ENCODE measurements at places on chromosomes 7 and 10.

- DNase-seq, result no peak
Observed at GRCh38 chr7:138980563-138981291, 462 bp downstream of the KIAA1549 start.

GRCh38 chr7:18727115-18727870 lies 231.7 kb downstream of the HDAC9 start:
- DNase-seq, result no peak

DNA sequence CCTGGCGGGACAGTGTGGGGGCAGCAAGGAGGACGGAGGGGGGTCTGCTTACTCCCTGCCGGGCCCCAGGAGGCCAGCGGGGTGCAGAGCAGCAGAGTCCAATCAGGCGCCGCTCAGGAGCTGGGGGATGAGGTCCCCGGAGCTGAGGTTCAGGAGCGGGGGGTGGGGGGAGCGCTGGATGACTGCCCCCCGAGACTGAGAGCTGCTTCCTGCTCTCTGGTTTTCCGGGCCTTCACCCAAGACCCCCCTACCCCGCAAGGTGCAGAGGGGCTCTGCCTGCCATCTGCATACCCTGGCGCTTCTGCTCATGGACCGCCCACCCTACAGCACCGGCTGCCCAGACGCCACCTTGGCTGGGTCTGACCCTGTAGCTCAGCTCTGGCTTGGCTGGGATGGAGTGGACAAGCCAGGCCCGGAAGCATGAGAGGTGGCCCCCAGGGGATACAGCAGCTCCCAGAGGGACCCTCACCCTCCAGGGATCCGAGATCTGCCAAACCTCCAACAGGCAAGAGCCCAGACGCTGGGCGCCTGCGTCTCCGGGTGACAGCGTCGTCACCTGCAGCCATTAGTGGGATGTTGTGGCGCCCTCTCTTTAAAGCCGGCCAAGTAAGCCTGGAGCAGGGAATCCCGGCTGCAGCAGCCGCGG lies 930 bp downstream of the KNDC1 start:
- no peak for DNase-seq

- DNase-seq, result no peak
Observed at GRCh38 chr7:116478834-116479233, 20.7 kb upstream of the CAV2 start.

GRCh38 chr7:30091491-30091912 lies 43.3 kb upstream of the MTURN start:
- no peak for DNase-seq

DNA sequence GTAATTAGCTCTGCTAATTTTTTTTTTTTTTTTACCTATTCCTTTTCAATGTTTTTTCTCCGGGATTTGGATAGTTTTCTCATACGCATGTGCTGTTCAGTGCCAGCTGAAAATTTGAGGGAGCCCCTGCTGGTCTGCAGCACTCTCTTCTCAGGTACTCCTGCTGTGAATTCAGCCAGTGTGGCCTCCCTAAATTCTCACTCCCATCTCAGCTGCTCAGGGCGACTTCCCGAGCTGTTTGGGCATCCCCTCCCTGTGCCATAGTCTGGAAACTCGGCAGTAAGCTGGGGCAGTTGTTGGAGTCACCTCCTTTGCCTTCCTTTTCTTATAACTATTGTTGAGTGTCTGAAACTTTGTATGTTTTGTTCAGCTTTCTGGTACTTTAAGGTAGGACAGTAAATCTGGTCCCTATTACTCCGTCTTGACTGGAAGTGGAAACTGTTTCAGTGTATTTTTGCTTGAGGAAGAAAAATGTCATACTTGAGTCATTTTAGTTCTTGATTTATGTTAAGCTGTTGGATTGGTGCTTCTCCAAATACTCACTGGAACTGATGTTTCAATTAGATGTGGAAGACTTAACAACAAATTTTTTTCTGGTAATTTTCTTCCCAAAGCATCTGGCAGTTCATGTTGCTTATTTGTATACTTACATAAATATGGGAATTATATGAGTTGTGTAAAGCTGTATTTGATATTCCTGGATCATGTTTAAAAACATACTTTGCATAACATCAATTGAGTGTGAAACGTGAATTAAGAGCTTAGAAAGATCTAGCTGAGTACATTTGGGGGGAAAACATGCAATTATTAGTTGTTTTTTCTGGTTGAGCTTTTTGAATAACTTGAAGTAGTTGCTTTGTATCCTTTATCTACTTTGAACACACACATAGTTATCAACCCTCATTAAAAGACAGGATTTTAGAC lies 33.7 kb downstream of the MINPP1 start:
- no peak for DNase-seq

DNA sequence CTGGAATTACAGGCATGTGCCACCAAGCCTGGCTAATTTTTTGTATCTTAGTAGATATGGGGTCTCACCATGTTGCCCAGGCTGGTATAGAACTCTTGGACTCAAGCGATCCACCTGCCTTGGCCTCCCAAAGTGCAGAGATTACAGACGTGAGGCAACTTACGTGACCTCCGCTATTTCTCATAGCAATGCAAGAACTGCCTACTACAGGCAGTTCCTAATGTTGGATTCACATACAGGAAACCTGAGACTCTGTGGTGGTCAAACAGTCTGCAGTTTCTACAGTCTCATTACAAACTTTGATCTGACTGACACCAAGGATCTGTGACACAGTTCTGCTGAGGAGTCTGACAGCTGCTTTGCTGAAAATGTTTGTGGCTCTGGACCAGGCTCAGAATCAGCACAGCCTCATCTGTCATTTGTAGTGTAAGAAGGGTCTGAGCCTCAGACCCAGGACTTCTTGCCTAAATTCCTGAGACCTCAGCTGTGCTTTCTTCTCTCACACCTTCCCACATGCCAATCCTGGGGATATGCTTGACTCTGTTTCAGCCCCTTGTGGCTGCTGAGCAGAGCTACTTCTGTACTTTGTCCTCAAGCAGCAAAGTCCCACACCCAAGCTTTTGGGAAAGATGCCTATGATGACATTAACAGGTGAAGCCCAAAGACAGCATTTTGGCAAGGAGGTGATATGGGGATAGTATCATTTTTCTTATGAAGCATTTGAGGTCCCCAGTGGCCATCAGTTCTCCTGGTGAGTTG lies 48.0 kb upstream of the CYP2C9 start:
- DNase-seq, result no peak

DNA sequence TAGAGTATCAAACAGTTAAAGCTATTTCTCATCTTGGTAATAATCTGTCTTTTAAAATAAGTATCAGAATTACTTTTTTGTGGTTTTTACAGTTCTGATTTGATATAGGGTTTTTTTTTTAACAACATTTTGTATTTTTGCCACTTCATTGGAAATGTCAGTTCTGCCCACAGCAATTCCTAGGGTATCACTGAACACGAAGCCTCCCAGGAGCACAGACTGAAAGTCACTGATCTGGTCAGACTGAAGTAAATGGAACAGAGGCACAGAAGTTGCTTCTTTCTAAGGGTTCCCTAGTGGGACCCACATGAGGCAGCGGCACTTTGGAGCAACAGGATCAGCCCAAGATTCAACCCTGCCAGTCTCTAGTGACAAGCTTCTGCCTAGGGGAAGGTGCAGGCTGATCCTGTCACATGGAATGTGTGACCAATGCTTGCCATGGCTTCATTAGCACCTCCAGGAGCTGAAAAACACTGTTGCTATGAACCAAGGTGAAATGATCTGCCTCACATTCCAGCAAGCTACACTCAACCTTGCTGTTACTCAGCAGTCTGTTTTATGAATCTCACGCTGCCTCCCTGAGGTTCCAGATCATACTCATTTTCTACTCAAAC lies 273.4 kb upstream of the CSTF2T start:
- DNase-seq, result no peak

DNA sequence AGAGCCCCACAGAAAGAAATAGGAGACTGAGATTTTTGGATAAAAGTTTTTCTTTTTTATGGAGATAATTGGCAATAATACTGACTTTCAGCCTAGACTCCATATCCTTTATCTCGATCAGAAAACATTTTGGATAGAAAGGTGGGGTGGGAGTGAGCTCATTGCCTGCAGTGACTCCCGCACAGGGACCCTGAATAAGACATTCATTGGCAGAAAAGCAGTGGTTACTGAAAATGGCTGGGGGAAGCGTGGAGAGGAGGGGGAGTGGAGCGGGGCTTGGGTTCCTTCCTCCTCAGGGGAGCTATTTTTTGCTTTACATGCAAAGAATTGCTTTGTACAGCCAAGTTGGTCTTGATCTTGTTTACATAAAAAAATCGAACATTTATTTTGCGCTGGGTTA lies 90.4 kb upstream of the BMPER start:
- DNase-seq, result no peak

DNA sequence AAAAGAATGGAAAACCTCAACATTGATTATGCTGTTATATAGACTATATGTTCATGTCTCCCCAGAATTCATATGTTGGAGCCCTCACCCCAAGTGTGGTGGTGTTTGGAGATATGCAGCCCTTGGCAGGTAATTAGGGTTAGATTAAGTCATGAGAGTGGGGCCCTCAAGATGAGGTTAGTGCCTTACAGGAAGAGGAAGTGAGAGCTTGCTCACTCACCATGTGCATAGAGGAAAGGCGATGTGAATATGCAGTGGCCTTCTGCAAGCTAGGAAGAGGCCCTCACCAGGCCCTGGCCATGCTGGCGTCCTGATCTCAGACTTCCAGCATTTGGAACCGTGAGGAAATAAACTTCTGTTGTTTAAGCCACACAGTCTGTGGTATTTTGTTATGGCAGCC lies 14.8 kb downstream of the ZNF33A start:
- no peak for DNase-seq

- DNase-seq, result no peak
Observed at GRCh38 chr10:71927776-71928592, 36.2 kb upstream of the CHST3 start.

- DNase-seq, result no peak
Observed at GRCh38 chr7:123819001-123819400, 26.0 kb upstream of the HYAL4 start.

- DNase-seq, result no peak
Observed at GRCh38 chr7:155692317-155692716, 47.9 kb downstream of the RBM33 start.

GRCh38 chr7:24214670-24215069 lies 69.3 kb upstream of the NPY start:
- no peak for DNase-seq

Data from cerebellar nuclear complex (tissue), 1 donor.